ENCODE measurements at places on chromosomes 5 and 9.

- H3K4me3 ChIP-seq: no peak overlapping the region
- DNase-seq: no peak
- H3K27me3 ChIP-seq: peaks cover 52% of the 10 kb centered on the region
- H3K27ac ChIP-seq: no peak overlapping the region
- no peaks in the 10 kb centered on the region for H3K36me3 ChIP-seq
These were observed 14.6 kb upstream of the KCNIP1 start for GRCh38 chr5:170489199-170489598.

- DNase-seq: no peak
- H3K4me3 ChIP-seq: no peak overlapping the region
- H3K27me3 ChIP-seq: peaks cover 51% of the 10 kb centered on the region
- H3K36me3 ChIP-seq: no peaks in the 10 kb centered on the region
- H3K4me1 ChIP-seq: no peaks in the 10 kb centered on the region
These were observed 64.2 kb downstream of the CFAP77 start for GRCh38 chr9:132474253-132474652.

DNA sequence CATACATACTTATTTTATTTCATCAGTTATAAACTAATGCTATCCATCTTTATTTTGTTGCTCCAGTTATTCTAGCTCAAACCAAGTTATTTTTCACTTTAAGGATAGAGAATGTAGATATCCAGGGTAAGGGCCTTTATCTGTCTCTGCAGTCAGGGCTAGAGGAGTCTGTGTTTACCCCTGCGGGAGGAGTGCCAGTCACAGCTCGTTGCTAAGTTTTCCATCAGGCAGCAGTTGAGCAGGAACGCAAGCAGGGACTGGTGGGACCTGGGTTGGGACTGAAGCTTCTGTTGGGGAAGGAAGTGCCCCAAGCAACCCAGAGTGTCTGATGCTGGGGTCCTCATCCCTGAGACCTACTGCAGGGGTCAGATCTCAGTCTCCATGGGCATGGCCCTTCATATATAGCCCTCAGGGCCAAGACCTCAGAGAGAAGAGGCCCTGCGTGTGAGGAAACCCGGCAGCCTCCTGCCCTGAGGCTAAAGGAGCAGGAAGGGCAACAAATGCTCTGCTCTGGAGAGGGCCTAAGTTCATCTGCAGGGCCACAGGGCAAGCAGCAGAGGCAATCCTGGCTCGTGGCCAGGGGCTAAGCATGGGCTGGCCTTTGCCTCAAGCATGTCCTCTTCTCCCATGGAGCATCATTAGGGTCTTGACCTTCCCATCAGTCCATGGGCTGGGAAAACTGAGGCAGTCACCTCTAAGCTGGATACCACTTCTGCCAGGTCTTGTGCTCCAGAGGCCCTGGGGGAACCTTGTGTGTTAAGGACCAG is 6.6 kb downstream of the SLC22A4 start:
- H3K27me3 ChIP-seq: peaks cover 17% of the 10 kb centered on the region
- DNase-seq: no peak
- H3K36me3 ChIP-seq: no peaks in the 10 kb centered on the region
- H3K27ac ChIP-seq: no peak overlapping the region
- H3K4me3 ChIP-seq: no peak overlapping the region

- H3K36me3 ChIP-seq: no peaks in the 10 kb centered on the region
- no peaks in the 10 kb centered on the region for H3K27me3 ChIP-seq
- no peak overlapping the region for H3K27ac ChIP-seq
- DNase-seq: no peak
These were observed 341.1 kb upstream of the RGMB start for GRCh38 chr5:98432378-98432777.
